Omental fat pad (tissue), 4 donors: ENCODE measurements at places on chromosomes 5 and 9. TPM values are rescaled to one million over a fixed set of nuclear protein-coding genes. Genes with fewer than 3 reads are reported as not detected.

DNA sequence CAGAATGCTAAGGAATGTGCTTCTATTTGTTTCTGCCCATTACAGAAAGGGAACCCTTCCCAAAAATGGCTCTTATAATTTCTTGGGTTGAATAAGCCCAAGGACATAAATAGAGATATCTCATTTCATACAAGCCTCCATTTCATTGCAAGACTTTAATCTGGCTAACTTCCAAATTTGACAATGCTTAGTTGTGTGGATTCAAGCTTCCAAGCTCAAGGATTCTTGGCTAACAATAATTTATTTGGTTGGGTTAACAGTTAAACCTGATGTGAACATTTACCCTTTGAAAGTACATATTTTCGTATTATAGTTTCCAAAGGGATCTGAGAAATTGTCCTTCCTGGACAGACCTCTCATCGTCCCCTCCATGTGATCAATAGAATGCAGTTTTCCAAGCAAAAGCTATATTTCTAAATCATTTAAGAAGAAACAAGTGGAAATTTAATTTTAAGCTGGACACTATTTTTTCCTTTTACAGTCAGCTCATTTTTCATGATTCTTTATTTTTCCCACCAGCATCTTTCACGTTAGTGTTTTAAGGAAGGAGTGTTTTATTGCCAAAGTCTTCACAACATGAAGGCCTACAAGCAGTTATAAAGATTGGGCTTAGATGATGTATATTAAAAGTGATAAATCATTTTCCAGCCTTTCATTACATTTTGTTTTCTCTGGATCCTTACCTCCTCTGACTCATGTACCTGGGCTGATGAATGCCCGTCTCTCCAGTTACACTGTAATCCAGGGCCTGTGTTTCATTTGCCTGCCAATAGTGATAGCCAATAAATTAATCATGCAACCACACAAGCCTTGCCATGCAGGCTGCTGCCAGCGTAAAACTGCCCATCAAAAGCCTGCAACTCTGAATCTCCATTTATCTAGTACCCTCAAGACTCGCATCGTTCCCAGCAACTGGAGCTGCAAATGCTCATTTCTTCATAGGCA, 176.7 kb downstream of the NTRK2 start:
- no peak for DNase-seq

DNA sequence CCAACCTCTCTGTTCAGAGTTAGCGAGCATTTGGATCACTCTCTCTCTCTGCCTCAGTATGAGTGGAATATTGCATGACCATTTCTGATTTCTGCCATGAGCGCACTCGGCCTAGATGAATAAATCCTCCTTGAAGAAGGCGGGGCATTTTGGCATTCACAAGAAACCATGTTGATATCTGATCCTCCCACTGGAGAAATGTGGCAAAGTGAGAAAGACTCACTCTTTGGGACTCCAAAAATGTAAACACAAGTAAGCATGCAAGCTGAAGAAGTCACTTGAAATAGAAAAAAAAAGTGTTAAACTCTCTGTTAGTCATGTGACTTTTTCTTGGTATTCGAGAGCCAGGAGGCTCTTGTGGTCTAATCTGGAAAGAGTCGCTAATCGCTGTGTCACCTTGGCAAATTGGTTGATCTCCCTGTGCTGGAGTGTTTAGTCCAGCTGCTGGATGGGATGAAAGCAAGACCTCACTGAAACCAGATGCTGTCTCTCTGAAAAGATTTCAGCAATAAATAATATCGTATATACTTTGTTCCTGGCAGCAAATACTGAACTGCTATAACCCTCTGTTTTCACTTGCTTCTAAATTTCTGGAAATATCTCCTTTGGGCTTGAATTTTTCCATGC, 95.5 kb downstream of the GHR start:
- DNase-seq, result no peak

DNA sequence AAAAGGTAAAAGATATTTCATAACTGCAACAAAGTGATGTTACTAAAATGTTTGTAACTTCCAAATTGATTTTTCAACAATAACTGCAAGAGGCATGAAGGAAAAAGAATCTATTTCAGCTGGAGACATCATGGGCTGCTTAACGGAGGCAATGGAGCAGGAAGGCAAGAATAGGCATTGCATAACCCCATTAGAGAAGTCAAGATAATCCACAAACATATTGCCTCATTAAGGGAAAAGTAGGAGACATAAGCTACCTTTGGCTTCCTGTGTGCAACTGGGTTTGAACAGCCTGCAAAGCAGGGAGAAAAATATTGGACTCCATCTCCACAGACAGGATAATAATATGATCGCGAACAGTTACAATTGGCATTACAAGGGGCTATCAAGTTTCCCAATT, 46.7 kb downstream of the SLCO4C1 start:
- no peak for DNase-seq

GRCh38 chr5:150528924-150529546, 21.1 kb downstream of the NDST1 start:
- DNase-seq, result no peak

DNA sequence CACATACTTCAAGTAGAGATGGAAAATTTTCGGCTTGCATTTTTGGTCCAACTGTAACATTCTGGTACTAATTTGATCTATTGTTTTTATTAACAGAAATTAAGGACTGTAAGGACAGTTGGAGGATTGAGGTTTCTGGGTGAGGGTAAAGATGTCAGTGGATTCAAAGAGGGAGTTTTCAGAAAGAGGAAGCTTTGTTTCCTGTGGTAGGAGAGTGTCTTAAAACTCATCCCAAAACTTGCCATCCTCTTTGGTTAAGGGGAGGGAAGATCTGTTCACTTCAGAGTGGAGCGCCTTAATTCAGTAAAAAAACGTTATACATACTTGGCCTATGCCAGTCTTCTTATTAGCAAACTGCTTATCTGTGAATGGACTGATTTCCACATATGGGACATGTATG, 13.8 kb downstream of the CNTRL start:
- DNase-seq, result no peak

DNA sequence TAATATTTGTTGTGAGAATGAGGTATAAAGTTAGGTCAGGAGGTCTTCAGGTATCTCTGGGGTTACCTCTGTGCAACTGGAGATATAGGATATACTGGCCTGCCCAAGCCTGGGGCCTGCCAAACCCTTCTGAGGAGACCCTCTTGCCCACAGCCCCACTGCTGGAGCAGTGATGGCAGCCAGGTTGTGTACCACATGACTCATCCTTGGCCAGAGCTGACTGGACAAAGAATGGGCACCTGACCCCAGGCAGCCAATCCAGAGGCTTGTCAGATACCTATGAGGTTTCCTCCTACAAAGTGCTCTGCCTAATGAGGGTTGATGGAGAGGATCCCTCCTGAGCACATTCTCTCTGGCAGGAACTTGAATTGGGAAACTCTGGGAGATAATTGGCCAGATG, 56.1 kb upstream of the TBC1D2 start:
- no peak for DNase-seq

DNA sequence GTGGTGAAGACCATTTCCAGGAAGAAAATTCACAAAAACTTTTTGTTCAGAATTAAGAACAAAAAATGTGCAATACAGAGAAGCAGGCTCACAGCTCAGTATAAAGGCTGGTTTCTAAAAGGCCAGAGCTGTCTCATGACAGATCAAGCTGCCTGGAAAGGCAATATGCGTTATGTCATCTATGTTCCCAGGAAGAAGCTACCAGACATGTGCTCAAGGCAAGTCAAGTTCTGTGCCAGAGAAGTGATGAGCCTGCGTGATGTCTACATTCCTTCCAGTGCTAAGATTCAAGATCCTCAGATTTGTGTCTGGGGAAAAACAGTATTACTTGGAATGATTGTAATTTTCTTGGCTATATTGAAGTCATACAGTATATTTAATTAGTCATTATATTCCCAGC, 104.3 kb downstream of the PDE4D start:
- DNase-seq, result no peak

The SHROOM1 gene
- total RNA-seq, result 7.0 TPM
